Hematopoietic multipotent progenitor cell treated with erythropoietin and hydrocortisone succinate and interleukin-3 and kit ligand, for 6 days (in vitro differentiated cells): ENCODE measurements at places on chromosomes 5 and 9.

GRCh38 chr5:73218552-73219171 is 45.7 kb downstream of the TMEM174 start:
- DNase-seq, result peak; percentile 36

DNA sequence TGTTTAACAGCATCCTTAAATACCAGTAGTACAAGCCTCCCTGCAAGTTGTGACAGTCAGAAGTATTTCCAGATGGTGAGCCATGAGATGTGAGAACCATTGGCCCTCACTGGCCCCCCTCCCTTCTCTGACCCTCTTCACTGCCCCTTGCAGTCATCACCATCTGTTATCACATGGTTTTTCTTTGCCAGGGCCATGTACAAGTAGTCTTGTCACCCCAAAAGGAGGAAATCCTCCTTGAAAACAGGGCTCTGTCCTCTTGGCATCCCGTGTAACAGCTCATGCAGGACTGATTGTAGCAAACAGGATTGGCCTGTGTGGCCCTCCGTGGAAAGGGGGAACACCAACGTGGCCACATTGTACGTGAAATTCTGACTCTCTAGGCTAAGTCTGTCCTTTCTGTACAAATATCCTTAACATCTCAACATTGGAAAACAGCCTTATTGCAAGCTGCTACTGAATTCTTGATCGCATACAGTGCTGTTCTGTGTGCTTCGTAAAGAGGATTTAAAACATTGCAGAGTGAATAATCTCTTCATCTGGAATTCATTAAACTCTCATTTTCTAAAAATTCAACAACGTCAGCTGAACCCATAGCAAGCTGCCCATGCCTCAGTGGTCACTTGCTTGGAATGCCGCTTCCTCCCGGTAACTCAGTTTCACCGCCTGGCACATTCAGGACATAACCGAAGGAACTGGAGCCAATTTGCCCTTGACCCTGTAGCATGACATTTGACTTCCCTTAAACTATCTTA is 171.7 kb downstream of the ATPSCKMT start:
- DNase-seq, result no peak

GRCh38 chr5:160537116-160537515 is 115.5 kb downstream of the PTTG1 start:
- no peak for DNase-seq

- no peak for DNase-seq
Measured at GRCh38 chr5:132417010-132417439, 47.5 kb downstream of the SLC22A5 start.

- DNase-seq, result no peak
Measured at GRCh38 chr5:131957721-131958441, 12.4 kb upstream of the MEIKIN start.

DNA sequence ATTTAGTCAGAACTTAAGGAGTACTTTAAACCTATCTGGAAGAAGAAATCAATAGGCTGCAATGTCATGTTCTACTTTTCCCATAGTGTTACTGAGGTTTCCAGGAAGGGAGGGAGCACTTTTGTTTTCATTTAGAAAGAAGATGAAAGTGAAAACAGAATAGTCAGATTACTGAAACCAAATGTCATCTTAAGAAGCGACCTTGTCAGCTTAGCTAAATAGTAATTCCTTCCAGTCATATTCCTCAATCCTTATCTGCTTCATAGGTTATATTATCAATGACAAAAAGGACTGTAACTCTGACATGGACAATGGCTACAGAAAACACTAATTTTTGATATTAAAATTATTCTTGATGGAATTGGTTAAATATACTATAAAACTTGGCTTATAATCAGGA is 27.7 kb downstream of the SAR1B start:
- no peak for DNase-seq

DNA sequence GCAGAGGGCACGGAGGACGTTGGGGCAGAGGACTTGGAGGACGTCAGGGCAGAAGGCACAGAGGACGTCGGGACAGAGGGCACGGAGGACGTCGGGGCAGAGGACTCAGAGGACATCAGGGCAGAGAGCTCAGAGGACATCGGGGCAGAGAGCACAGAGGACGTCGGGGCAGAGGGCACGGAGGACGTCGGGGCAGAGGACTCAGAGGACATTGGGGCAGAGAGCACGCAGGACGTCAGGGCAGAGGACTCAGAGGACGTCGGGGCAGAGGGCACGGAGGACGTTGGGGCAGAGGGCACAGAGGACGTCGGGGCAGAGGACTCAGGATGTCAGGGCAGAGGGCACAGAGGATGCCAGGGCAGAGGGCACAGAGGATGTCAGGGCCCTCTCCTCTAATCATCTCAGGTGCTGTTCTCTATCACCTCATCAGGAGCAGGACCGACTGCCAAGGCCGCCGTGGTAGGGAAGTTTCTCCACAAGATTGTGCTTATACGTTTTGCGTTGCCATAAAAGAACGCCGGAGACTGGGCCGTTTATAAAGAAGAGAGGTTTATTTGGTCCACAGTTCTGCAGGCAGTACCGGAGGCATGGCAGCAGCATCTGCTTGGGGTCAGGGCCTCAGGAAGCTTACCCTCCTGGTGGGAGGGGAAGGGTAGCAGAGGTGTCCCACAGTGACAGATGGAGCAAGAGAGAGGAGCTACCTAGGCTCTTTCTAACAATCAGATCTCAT is 29.4 kb upstream of the ADAMTS2 start:
- DNase-seq, result no peak

- no peak for DNase-seq
Measured at GRCh38 chr5:83563631-83564030, 92.1 kb downstream of the VCAN start.

- no peak for DNase-seq
Measured at GRCh38 chr5:101206534-101206933, 303.5 kb upstream of the ST8SIA4 start.

DNA sequence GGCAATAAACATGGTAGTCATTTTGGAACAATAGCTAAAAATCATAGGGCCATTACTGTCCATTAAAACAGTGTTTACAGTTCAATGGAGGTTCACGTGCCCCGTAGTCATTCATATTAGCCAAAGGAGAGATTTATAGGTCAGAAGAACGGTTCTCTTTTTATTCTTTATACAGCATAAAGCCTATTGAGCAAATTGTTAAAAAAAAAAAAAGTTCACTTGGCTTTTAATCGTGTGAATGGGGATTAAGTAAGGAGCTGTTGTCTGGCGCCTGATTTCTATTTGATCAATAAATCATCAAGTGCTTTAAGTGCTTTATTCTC is 69.1 kb upstream of the TBCA start:
- no peak for DNase-seq

DNA sequence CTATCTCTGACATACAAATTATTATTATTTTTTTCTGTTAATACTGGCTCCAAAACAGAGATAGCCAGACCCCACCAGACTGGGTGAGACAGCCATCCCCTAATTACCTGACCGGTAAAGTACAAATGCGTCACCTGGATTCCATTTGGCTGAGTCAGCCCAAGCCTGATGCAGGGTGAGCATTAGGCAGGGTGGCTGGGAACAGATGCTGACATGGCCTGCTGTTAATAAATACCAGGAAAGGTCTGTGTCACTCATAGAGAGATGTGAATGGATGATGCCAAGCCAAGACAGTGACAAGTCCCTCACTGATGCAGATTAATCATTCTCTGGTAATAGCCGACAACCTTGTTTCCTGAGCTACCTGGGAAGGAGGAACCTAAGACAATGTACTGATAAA is 183.5 kb downstream of the TRIM32 start:
- no peak for DNase-seq

GRCh38 chr5:5593391-5593790 is 170.9 kb downstream of the ICE1 start:
- no peak for DNase-seq

GRCh38 chr9:123868002-123868401 is 61.9 kb downstream of the DENND1A start:
- no peak for DNase-seq

GRCh38 chr5:126752081-126752785 is 24.7 kb upstream of the LMNB1 start:
- DNase-seq, result peak; percentile 32

DNA sequence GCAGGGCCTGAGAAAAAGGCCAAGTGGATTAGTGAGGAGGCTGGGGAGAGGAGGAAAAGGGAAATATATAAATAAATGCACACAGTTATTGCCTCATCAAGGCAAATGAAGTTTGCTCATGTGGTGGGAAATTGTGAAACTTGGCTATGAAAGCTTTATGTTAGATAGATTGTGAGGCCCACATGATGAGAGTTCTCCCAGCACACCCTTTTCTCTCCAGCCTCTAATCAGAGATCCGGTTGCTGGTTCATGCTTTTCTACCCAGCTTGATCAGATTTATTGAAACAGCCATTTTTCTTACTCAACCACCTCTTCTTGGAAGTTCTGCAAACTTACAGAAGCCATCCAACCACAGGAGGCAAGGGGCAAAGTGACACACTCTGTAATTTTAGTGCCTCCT is 125.8 kb upstream of the KLF4 start:
- DNase-seq, result peak; percentile 81
